ENCODE measurements at places on chromosomes 6 and 20. TPM values are rescaled to one million over a fixed set of nuclear protein-coding genes. Genes with fewer than 3 reads are reported as not detected.

GRCh38 chr6:61586934-61587537 lies 699.0 kb downstream of the KHDRBS2 start:
- no peaks in the 10 kb centered on the region for H3K27me3 ChIP-seq
- H3K4me1 ChIP-seq: no peaks in the 10 kb centered on the region
- DNase-seq: no peak
- H3K36me3 ChIP-seq: no peaks in the 10 kb centered on the region
- H3K4me3 ChIP-seq: no peak overlapping the region

GRCh38 chr20:56995149-56995548 lies 271.3 kb downstream of the BMP7 start:
- no peaks in the 10 kb centered on the region for H3K27me3 ChIP-seq
- no peak overlapping the region for H3K27ac ChIP-seq
- no peak overlapping the region for H3K4me3 ChIP-seq
- no peaks in the 10 kb centered on the region for H3K36me3 ChIP-seq
- no peaks in the 10 kb centered on the region for H3K4me1 ChIP-seq

- H3K27ac ChIP-seq: no peak overlapping the region
- H3K36me3 ChIP-seq: no peaks in the 10 kb centered on the region
- DNase-seq: peak; percentile 38
- H3K4me1 ChIP-seq: no peaks in the 10 kb centered on the region
Observed at GRCh38 chr20:46004889-46005473, 3.7 kb upstream of the MMP9 start.

DNA sequence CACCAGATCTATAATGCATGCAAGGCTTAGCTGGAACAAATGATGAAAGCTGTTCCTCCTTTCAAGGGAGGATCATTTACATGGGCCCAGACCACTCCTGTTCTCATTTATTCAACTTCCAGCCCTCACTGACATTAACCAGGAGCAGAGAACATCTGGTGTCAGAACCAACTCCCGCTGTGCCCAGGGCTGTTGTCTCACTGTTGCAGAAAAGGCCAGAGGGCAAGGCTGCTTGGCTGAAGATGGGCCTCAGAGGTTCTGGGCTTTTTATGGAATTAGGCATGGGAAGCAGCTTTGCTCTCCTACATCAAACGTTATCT lies 164.2 kb downstream of the GMPR start:
- H3K4me3 ChIP-seq: no peak overlapping the region
- H3K4me1 ChIP-seq: no peaks in the 10 kb centered on the region
- DNase-seq: no peak
- H3K27me3 ChIP-seq: no peaks in the 10 kb centered on the region
- no peaks in the 10 kb centered on the region for H3K36me3 ChIP-seq

DNA sequence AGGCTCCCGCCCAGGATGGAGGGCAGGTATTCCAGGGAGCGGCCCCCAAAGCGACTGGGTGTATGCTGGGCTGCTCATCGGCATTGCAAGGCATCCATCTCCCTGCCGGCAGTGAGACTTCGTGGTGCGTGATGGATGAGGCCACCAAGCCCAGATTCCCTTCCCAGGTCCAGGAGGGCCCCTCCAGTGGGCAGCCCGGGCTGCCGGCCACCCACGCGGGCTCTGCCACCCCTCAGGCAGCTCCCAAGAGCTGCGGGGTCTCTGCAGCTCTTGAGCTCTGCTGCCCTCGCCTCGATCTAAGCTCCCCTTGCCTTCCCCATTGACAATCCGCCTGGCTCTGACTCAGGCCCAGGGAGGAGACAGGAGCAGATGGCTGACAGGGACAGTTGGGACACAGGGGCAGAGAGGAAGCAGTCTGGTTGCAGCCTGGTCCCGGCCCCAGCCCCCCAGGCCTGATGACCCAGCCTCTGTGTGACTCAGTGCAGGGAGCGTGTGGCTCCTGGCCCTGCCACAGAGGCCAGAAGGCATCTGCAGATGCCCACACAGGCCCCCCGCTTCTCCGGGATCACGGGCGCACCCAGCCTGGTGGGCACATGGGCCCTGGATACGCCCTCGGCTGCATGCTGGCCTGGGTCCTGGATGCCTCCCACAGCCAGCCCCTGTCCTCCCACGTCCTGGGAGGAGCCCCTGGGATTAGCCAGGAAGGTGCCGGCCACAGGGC lies 33.0 kb downstream of the SLCO4A1 start:
- no peak for DNase-seq
- no peak overlapping the region for H3K27ac ChIP-seq
- H3K4me3 ChIP-seq: no peak overlapping the region
- no peaks in the 10 kb centered on the region for H3K4me1 ChIP-seq

DNA sequence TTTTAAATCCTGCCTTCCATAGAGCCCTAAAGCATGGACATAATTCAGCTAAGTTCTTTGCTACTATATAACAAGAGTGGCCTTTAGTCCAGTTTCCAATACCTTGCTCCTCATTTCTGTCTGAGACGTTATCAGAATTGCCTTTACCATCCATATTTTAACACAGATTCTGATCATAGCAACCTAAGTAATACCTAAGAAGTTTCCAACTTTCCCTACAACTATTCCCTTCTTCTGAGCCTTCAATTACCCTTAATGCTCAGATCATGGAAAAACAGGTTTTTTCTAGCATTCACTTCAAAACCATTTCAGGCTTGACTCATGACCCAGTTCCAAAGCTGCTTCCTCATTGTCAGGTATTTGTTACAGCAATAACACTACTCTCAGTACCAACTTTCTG lies 367.1 kb downstream of the C6orf118 start:
- no peak overlapping the region for H3K27ac ChIP-seq
- H3K36me3 ChIP-seq: no peaks in the 10 kb centered on the region
- H3K4me3 ChIP-seq: no peak overlapping the region
- no peaks in the 10 kb centered on the region for H3K4me1 ChIP-seq
- DNase-seq: no peak
- no peaks in the 10 kb centered on the region for H3K27me3 ChIP-seq

Gene C20orf173
- total RNA-seq: not detected

Gene FAM217A
- total RNA-seq: not detected

Gene PPP1R11
- total RNA-seq: 77.9 TPM

Data from colonic mucosa (tissue), 4 donors.